ENCODE measurements at places on chromosomes 12 and 14.

DNA sequence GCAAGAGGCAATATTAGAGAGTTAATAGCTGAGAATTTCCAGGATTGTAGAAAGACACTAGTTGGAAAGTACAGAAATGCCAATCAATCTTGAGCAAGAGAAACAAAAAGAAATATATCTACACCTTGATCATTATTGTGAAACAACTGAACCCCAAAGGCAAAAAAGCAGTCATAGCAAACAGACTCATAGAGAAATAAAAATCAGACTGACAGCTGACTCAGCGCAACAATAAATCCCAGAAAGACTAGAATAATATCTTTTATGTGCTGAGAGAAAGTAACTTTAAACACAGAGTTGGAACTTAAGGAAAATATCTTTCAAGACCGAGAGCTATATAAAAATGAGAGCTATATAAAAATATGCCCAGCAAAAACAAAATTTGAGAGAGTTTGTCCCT, 52.9 kb downstream of the PTPRB start:
- no peak for DNase-seq

DNA sequence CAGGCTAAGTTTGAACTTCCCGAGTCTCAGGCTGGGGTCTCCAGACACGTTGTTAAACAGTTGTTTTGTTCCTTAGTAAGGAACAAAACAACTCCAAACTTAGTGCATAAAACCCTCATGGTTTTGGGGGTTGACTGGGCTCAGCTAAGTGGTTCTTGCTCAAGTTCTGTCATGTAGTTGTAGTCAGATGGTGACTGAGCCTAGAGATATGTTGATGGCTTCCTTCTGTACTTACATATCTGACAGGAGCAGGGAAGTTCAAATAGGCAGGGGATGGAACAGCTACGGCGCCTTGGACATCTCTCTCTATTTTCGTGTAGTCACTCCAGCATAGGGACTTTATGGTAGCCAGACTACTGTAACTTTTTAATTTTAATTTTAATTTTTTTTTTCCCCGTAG, 45.7 kb downstream of the SPATS2 start:
- no peak for DNase-seq

- DNase-seq: peak; percentile 77
Observed at GRCh38 chr12:26473291-26473690, 277.9 kb downstream of the SSPN start.

DNA sequence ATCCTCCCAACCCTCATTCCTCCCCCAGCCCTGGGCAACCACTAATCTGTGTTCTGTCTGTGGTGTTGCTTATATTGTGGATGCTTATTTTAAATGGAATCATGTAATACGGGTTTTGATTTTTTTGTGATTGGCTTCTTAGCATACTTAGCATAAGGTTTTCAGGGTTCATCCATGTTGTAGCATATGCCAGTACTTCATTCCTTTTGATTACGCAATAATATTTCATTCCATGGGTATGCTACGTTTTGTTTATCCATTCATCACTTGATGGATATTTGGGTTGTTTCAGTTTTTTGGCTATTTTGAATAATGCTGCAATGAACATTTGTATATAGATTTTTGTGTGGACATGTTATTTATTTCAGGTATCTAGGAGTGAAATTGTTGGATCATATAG, 82.9 kb downstream of the TSPAN9 start:
- no peak for DNase-seq

GRCh38 chr12:111598637-111599452, at the start of gene ATXN2:
Gene ATXN2, minus strand, starts transcription at chr12:111599315. Its CDS starts 281 bp downstream, at chr12:111599034.
- DNase-seq: no peak

GRCh38 chr12:118164798-118165486, 29.0 kb downstream of the PEBP1 start:
- DNase-seq: no peak

DNA sequence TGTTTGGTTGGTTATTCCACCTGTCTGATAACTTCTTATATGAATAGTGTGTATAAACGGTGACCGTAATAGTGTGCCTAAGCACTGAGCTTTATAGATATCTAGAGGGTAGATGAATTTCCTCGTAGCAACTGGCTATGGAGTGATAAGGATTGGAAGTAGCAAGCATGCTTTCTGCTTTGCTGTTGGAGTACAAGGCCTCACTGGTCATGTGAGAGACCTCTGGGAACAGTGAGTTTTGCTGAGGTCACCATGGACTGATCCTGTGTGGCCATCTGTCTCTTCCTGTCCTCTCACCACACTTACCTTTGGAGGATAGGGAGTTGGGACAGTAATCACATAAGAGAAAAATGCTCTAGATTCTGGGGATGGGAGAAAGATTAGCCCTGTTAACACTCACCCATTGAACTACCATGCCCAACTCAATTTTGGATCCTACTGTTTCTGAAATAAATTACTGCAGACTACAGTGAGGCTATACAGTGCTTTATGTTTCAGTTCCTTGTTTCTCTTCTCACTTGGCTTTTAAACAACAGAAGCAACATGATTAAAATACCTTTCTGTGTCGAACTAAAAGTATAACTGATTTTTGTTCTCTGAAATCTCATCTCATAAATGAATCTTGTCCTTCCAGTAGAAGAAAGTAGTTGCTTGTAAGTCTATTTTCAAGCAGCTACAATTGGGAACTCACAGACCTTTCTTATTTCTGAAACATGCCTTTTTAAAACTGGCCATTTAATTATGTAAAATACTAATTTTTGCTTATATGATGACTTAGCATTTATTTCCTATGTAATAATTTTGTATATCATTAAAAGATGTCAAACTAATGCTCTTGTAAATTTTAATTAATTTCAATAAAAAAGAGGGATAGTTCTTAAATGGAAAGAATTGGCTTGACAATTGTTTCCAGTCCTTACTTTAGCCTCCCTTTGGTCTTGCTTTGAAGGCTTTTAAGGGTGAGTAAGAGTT, 8.3 kb downstream of the TMX1 start:
- no peak for DNase-seq

- no peak for DNase-seq
Observed at GRCh38 chr12:8047842-8048241, 15.3 kb downstream of the FOXJ2 start.

DNA sequence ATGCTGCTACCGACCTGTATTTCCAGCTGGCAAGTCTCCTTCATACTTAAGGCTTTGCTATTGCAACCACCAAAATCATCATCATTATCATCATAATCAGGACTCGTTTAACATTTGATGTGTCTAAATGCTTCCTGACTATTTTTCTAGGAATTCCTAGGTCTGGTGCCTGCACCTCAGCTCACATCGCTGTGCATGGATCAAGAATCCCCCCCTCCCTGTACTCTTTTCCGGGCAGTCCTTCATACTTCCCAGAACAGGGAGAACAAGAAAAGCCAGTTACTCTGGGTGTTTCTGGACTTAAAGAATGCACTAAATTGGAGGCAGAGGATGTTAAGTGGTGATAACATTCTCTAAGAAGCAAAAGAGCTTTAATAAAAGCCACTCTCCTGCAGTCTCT, 9.4 kb downstream of the ERP27 start:
- no peak for DNase-seq

- no peak for DNase-seq
Observed at GRCh38 chr12:91203610-91204009, 21.0 kb upstream of the DCN start.

DNA sequence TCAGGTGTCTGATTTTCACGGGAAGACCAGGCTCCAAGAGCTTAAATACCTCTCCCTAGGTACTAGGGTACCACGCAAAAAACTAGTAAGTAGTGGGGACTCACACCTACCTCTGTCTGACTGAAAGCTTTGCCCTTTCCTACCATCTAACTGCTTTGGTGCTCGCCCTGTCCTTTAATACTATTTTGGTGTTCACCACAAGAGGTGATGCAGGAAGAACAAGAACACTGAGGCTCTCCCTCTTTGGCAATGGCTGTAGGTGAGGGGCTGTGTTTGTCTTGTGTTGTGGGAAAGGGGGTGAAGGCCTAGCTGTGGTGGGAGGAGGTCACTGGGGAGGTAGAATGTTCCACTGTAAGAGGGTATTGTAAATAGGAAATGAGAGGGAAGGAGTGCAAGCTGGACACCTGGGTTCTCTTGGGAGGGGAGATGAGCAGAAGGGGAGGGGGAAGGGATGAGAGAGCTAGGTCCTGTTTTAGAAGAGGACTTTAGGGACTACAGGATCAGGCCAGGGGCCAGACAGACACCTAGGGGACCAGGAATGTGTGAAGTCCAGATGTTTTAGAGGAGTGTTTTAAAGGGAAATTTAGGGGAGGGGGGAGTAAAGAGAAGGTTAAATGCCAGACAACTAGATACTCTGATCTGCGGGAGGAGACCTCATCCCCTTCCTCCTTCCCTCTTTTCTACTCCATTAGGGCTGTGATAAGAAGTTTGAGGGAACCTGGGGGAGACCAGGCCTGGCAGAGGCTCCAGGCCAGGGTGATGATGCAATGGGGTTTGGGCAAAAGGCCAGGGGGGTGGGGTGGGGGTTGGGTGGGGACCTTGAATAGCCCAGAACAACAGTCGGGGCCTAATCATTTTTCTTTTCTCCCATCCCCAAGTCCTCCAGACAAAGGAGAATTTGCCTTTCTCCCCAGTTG, 2.1 kb downstream of the ITGA5 start:
- DNase-seq: no peak

- peak; percentile 44 for DNase-seq
Observed at GRCh38 chr12:117662620-117663395, 301.4 kb upstream of the NOS1 start.

- DNase-seq: no peak
Observed at GRCh38 chr14:44170101-44170500, 337.0 kb downstream of the FSCB start.

DNA sequence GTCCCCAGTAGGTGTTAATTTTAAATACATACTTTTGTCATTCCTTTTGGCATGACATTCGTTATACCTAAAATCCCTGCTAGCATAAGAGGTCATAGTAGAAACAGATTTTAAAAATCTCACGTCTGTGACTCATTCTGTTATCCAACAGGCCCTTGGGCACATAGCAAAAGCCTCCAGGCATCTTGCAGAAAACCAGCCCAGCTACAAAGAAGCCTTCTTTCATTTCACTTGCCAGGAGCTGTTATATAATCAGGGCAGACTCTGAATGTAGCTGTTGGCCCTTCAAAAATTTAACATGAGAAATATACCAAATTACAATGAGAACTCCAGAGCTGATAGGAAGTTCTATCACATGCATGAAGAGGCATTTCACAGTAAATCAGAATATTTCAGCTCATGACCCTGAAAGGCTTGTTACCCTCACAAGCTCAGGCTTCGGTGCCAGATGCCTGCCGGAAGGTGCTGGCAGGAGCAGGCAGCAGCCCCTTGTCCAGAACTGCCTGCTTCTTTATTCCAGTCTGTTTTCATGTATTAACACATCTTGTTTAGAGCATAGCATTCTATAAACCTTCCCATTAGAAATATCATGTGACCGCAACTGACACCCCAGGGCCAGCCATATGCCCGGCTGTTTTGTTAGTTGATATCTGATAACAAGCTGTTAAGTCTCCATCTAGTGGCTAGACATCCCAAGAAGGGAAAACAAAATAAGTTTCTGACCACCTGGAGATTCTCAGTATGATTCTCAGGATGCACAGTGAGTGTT, 17.8 kb downstream of the E2F7 start:
- DNase-seq: no peak

- DNase-seq: no peak
Observed at GRCh38 chr14:22427771-22428231, 161.2 kb downstream of the DAD1 start.

- DNase-seq: no peak
Observed at GRCh38 chr14:31479027-31479426, 8.8 kb downstream of the GPR33 start.

GRCh38 chr12:1642513-1642912, 13.5 kb downstream of the WNT5B start:
- no peak for DNase-seq

DNA sequence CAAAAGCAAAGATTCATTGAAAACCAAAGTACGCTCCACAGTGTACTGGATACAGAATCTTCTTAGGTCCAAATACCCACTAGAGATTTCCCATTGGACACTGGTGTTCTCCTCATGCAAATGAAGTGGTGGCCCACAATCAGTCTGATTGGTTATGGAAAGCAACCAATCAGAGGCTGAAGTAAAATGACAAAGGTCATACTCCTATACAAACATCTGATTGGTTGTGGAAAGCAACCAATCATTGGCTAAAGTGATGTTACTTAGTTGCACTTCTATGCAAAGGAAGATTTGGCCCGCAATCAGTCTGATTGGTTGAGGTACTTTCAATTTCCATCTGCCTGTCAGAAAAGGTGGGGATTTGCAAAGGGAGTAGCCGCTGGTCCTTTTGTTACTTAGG, 1.3 kb upstream of the WASHC3 start:
- DNase-seq: no peak

GRCh38 chr12:102498471-102498870, 18.1 kb upstream of the IGF1 start:
- no peak for DNase-seq

- no peak for DNase-seq
Observed at GRCh38 chr12:3199551-3200031, 122.4 kb downstream of the TSPAN9 start.

DNA sequence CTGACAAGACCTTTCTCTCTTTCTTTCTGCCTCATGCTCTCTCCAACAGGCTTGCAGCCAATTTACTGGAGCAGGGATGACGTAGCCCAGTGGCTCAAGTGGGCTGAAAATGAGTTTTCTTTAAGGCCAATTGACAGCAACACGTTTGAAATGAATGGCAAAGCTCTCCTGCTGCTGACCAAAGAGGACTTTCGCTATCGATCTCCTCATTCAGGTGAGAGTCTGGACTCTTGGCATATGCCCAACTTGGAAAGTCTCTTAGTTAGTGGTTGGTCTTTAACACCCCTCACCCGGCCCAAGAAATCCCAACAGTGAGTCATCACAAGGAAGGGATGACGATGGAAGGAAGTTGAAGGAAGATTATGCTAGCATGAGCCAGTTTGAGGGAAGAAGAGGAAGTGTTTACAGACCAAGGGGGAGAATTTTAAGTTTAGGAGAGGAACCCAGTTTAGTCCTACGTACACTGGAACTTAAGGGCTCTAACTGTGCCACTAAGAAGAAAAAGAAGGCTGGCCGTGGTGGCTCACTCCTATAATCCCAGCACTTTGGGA, 189.7 kb downstream of the ETV6 start:
- no peak for DNase-seq

DNA sequence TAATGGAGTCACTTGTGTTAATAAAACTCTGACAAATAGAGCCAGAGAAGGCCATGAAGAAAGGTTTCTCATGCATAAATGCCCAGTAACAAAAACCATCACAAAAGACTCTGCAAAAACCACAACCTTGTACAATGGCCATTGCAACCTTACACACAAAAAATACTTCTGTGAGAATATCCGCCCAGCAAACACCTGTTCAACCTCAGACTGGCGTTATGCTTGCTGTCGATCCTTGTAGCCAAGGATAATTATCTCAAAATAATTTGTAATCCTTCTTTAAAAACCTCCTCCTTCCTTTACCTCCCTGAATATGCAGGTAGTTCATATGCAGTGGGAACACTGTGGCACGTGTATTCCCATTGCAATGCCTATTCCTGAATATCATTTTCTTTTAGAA, 157.1 kb downstream of the SLC41A2 start:
- DNase-seq: no peak

- no peak for DNase-seq
Observed at GRCh38 chr12:124759841-124760503, 103.7 kb downstream of the SCARB1 start.
